Lung (tissue), 17 donors: ENCODE measurements at places on chromosomes 3 and 15. TPM values are rescaled to one million over a fixed set of nuclear protein-coding genes. Genes with fewer than 3 reads are reported as not detected.

ZNF770 gene
- total RNA-seq, result 27.8 TPM

GRCh38 chr15:36498916-36499315 is 80.5 kb upstream of the CDIN1 start:
- H3K4me1 ChIP-seq, result peaks cover 4% of the 10 kb centered on the region
- no peaks in the 10 kb centered on the region for H3K36me3 ChIP-seq
- H3K27ac ChIP-seq, result no peak overlapping the region
- no peak for DNase-seq
- H3K4me3 ChIP-seq, result no peak overlapping the region

HCN4 gene
- total RNA-seq, result 0.37 TPM

GRCh38 chr3:196192524-196193051 is 18.6 kb downstream of the ZDHHC19 start:
- H3K27me3 ChIP-seq, result no peaks in the 10 kb centered on the region
- H3K4me1 ChIP-seq, result peaks cover 19% of the 10 kb centered on the region
- H3K36me3 ChIP-seq, result no peaks in the 10 kb centered on the region
- H3K27ac ChIP-seq, result peak overlapping the region; percentile 23
- no peak overlapping the region for H3K4me3 ChIP-seq
- DNase-seq, result no peak

DNA sequence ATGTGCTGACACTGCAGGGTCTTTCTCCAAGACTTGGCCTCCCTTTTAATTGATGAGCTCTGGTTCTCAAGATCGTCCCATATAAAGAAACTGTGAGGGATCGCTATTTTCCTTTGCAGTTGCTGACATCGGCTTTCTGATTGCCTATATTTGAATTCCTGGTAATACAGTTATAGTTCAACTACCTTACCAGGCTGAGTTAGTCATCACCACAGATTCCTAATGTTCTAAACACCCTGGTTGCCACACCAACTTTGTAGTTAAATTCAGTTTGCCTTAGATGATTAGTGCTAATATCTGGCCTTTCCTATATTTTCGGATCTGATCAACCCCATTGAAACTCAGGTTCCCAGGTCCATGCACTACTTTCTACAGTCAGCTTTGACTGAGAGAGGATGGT is 125.0 kb downstream of the GMNC start:
- DNase-seq, result no peak
- H3K36me3 ChIP-seq, result no peaks in the 10 kb centered on the region
- no peaks in the 10 kb centered on the region for H3K27me3 ChIP-seq
- no peak overlapping the region for H3K4me3 ChIP-seq
- no peak overlapping the region for H3K27ac ChIP-seq
- H3K4me1 ChIP-seq, result no peaks in the 10 kb centered on the region

GRCh38 chr15:42156243-42156922 is at the start of gene PLA2G4F:
Gene PLA2G4F (minus strand): TSS chr15:42156636. CDS start chr15:42156549, 87 bp downstream.
- DNase-seq, result peak; percentile 56
- H3K4me3 ChIP-seq, result peak within 1 kb of the TSS; percentile 7
- H3K27ac ChIP-seq, result peak within 1 kb of the TSS; percentile 69
- no peaks in the 10 kb centered on the region for H3K27me3 ChIP-seq

CPLX3 gene
- not detected for total RNA-seq

DNA sequence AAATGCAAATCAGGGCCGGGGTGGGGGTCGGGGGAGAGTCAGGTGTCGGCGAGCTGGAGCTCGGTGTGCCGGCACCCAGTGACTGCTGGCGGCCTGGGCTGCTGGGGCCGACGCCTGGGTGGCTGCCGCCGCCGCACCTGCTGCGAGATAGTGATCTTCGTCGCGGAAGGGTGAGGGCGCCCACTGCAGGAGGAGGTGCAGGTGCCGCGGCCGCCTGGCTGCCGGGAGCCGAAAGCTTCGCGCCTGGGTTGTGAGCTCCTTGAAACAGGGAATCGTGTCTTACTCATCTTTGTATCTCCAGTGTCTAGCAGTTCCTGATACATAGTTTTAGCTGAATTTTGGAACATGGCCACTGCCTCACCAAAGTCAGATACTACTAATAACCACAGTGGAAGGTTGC is 64.0 kb upstream of the CPOX start:
- H3K27ac ChIP-seq, result no peak overlapping the region
- no peaks in the 10 kb centered on the region for H3K27me3 ChIP-seq
- no peaks in the 10 kb centered on the region for H3K36me3 ChIP-seq
- H3K4me3 ChIP-seq, result no peak overlapping the region
- no peaks in the 10 kb centered on the region for H3K4me1 ChIP-seq
- DNase-seq, result no peak

SEMA6D gene
- 5.0 TPM for total RNA-seq

VPS18 gene
- 19.0 TPM for total RNA-seq

SERPINI2 gene
- total RNA-seq, result 5.2 TPM

DNA sequence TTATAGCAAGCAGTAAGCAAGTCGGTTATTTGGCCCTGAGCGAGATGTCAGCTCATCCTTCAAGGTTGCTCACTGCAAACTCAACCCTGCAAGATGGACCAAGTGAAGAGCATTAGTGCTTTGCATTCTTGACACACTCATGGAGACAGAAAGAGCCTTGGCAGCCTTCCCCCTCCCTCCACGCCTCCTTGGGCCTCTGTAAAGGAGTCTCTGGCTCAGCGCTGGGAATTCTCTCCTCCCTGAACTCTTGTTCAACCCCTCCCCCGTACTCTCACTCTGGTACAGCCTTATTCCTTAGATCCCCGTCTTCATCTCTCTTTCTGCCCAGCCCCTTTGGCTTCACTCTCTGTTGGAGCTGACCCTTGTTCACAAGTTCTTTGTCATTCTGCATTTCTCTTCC is 2.2 kb upstream of the CX3CR1 start:
- H3K27ac ChIP-seq, result no peak overlapping the region
- no peaks in the 10 kb centered on the region for H3K4me1 ChIP-seq
- no peaks in the 10 kb centered on the region for H3K36me3 ChIP-seq
- H3K4me3 ChIP-seq, result no peak overlapping the region

DNA sequence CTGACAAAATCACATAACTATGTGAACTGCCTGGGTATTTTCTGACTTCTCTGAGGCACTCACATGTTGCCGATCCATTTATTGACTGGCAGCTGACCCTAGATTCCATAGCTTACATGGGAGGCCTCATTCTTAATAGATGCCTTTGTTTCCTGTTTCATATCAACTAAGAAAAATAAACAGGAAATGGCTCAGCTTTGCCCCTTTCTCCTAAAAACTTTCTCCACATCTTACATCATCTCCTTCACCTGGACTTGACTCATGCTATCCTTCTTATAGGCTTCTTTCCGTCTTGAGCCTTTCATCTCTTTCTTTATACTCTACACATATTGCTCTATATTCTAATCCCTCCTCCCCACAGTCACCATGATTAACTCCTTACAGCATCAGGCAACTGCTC is 38.0 kb downstream of the TXNRD3 start:
- no peak overlapping the region for H3K4me3 ChIP-seq
- DNase-seq, result no peak
- H3K27ac ChIP-seq, result no peak overlapping the region
- H3K4me1 ChIP-seq, result no peaks in the 10 kb centered on the region
- peaks cover 16% of the 10 kb centered on the region for H3K36me3 ChIP-seq

GRCh38 chr3:47996440-47996839 is 19.8 kb downstream of the MAP4 start:
- no peak overlapping the region for H3K27ac ChIP-seq
- H3K36me3 ChIP-seq, result no peaks in the 10 kb centered on the region
